Head of caudate nucleus (tissue), 42 donors: ENCODE measurements at places on chromosomes 2 and 18.

DNA sequence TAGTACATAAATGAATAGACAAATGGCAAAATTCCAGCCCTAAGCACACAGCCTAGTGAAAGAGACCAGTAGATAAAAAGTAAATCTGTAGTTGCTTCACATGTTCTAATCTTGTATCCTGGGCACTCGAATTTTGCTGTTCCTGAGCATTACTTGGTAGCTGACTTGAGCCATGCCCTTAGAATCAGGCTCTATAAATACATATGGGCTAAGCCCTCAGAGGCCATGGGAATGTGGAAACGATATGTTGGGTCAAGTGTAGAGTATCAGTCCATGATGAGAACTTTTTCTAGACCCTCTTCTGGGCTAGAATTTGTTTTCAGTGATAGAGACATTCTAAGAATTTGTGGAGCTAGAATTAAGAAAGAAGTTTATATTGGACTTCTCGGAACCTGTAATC, 21.9 kb downstream of the ELAC1 start:
- DNase-seq = no peak

DNA sequence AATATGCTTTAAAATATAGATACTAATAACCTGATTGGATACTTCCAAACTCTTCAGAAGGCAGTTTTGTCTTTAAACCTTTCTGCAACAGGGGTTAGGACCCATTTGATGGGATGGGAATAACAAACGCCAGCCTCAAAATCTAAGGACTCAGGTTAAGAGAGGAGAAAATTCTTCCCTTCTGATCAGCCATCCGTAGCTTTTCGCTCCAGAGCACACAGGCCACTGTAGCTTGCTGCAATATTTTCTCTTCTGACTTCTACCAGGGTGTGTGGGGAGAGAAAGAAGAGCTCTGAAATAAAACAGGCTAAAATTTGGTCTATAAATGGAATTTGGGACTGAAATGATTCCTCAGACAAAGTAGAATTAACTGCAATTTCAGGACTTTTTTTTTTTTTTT, 95.1 kb downstream of the ALPK2 start:
- no peak for DNase-seq

DNA sequence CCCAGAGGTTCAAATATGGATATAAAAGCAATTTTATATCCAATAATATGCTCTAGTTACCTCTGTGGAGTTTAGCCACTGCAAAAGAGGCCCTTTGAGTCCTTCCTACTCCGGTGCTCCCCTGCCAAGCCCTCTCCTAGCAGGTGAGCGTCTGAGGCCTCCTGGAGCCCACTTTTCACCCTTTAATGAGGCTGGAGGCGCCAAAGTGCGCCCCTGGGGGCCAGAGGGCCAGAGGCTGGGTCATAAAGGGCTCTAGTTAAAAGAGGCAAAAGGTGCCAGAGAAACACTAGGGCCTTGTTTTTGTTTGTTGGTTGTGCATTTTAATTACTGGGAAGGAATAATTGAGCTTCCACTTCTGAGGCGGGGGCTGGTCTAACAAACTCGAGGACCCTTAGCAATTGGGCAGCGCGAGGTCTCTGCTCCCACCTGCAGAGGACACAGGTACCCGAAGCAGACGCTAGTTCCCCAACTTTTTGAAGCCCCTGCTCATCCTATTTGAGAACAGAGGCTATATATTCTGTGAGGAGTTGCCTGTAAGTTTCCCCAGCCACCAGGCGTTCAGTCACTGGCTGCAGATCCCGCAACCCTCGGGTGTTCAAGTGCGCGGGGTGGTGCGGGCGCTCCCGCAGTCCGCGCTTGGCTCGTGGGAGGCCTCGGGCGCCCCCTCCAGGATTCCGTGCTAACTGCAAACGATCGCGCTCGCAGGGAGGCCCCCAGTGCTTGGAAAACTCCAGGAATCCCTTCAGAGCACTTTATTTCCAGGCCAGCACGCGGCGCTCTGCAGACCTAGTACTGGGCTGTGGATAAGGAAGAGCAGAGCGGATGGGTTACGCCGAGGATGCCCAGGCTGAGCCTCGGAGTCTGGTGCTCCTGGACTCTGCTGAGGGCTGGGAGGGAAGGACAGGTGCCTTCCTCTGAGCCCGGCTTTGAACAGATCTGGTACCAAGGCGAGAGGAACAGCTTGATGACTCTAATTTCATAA, 14.1 kb downstream of the MSGN1 start:
- DNase-seq = peak; percentile 72

- DNase-seq = no peak
Observed at GRCh38 chr2:161426922-161427663, 11.0 kb downstream of the TBR1 start.

- no peak for DNase-seq
Observed at GRCh38 chr2:187504312-187504921, 49.8 kb downstream of the TFPI start.

GRCh38 chr2:162301151-162301804, 17.2 kb downstream of the IFIH1 start:
- DNase-seq = peak; percentile 41

GRCh38 chr2:24721470-24721869, 71.7 kb downstream of the PTRHD1 start:
- peak; percentile 84 for DNase-seq

DNA sequence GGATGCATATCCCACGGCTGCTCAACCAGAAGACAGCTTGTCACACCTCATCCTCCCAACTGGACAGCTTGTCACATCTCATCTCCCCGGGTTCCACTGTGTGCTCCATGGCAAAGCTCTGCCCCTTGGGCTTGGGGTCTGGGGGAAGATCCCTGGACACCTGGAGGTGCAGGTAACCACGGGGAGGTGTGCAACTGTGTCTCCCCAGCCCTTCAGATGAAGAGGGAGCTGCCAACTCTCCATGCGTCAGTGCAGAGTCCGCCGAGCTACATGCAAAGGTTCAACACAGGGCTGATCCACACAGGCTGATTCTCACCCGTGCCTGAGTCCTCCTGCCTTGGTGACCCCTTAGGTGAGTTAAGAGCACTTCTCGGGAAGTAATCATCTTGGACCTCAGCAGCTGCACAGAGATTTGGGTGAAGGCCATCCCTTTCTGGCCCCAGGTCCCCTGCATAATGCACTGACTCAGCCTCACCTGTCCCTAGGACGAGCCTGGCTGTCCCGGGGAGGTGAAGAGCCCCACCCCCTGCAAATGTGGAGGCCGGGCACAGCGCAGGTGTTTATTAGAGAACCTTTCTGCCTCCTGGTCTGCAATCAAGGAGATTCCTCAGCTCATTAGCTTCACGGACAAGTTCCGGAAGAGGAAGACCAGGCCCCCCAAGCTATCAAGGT, 157.9 kb downstream of the PXDN start:
- DNase-seq = no peak

GRCh38 chr2:14232217-14232616, 400.3 kb upstream of the LRATD1 start:
- no peak for DNase-seq

DNA sequence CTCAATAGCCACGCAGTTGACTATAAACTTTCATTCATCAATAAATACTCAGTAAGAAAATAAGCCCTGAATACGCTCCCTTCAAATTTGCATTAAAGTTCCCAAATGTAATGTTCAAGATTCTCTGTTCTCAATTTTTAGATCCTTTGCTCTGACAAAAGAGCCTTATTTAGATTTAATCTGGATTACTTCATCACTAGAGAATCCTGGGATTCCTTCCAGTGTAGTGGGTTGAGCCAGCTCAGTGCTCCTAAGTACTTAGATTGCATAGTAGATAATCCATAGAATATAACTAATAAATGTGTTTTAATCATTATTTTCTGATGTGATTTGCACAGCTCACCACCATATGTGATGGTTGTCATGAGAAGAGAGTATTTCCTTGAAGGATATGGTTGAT, 1286.2 kb downstream of the SUCLG1 start:
- DNase-seq = no peak

DNA sequence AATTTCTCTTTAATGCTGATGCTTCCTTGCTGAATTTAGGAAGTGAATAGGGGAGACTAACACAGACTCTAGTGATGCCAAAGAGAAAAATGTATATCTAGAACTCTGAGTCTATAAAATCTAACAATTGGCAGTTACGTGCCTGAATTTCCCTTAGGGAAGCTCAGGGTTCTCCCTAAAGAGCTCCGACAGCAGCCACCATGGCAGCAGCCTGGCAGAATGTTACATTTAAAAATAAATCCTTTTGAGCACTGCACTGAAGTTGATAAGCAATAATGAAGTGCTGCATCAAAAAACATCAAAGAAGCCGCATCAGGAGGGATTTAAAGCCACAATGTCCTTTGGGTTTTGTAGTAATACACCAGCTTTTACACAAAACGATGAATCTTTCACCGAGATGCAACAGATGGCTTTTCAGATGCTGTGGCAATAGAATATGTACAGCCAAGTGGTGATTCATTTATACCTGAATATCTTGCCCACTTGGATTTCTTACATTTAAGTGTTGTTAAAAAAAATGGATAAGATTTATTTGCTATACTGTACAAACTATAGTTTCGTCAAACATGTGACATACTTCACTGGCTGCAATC, 291.2 kb upstream of the SESTD1 start:
- no peak for DNase-seq

- DNase-seq = no peak
Observed at GRCh38 chr2:144471305-144472045, 48.4 kb downstream of the ZEB2 start.

DNA sequence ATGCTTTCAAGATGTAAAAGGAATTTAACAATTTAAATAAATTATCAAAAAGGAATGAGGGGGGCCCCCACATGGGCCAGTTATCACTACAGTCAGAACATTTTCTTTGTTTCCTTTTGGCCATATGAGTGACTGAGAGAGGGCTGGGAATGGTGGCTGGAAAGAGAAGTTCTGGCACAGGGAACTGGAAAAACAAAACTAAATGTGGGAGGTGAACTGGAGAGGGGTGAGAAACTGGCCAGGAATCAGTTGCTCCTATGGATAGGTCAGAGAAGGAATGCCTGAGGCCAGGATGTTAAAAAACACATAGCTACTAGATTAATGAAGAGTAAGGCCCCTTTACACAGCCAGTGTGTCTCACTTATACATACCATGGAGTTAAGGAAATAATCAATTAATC, 121.0 kb downstream of the RBMS1 start:
- DNase-seq = no peak

- no peak for DNase-seq
Observed at GRCh38 chr2:205914213-205915129, 171.5 kb downstream of the INO80D start.

DNA sequence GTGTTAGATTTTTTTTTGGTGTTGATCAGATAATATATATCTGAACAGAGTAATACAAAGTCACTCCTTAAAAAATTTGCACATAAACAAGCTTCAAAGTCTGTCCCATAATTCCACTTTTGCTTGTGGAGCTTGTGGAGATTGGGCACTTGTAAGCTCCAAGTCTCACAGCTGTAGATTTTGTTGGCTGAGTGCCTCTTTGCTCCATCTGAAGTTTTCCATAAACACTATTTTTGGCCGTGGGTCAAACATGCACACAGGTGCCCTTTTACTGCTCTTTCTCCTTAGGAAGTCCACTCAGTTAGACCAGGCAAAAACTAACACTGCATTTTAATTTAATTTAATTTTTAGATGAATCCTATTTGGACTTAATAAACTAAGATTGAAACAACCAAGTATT, 3.6 kb upstream of the KCNJ13 start:
- DNase-seq = no peak

- no peak for DNase-seq
Observed at GRCh38 chr18:31744321-31745067, 16.2 kb downstream of the SLC25A52 start.

GRCh38 chr18:74139888-74140287, 7.7 kb downstream of the FBXO15 start:
- DNase-seq = peak; percentile 52

GRCh38 chr2:161412346-161412745, 3.8 kb upstream of the TBR1 start:
- no peak for DNase-seq

GRCh38 chr2:67416136-67416535, 19.0 kb downstream of the ETAA1 start:
- no peak for DNase-seq

DNA sequence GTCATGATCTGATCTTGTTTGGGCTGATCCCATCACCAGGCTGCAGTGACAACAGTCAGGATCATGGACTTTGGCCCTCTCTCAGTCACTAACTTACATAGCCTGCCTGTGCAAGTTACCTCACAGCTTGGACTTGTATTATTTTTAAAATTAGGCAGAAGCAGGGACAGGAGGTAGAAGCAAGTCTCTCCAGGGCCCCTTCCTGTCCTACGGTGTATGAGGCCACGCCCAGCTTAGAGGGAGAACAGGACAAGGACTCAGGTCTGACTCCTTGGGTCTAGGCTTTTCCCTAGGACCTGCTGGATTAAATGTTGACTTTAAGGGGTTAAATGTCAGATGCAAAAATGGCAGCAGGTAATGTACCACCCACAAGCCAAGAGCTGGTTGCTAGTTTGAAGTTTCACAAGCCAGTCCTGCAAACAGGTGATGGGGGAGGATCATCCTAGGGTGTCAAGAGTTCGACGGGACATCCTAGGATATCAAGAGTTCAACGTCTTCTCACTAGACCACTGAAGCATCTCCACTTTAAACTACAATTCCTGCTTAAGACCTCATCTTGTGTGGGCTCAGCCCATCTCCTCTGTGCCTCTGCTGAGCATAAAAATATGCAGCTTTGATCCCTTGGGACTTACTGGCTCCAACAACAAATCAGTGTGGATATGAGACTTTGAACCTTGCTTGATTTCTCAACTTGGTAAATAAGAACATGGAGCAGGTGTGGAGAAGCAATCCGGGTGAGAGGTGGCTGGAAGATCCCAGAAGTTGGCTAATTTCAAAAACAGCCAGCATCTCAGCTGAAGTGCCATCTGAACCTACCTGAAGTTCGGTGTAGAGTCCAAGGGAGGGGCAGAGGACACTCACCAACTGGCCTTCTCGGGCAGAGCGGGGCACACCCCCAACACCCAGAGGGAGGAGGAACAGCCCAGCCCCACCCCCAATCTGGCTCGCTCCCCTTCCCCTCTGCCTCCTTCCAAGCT, 39.5 kb downstream of the SFXN5 start:
- no peak for DNase-seq

- DNase-seq = peak; percentile 68
Observed at GRCh38 chr2:96869281-96869821, 529 bp downstream of the SEMA4C start.

GRCh38 chr18:78980777-78981380, 1.3 kb downstream of the SALL3 start:
- no peak for DNase-seq

DNA sequence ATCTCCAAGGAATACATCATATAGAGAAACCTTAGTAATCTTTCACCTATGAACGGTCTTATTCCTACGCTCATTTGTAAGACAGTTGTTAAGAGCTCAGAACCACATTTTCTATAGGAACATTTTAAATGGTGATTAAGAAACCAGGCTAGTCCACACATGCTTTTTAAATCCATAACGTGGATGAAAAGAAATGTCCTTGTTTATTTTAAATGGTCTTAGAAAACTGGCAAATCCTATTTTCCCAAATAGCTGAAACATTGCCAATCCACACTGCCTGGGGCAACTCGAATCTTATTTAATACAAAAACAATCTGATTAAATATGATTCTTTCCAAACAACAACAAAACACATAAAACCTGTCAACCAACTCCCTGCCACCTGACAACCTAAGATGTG, 23.7 kb downstream of the METTL8 start:
- DNase-seq = no peak

- no peak for DNase-seq
Observed at GRCh38 chr2:734496-734895, 57.3 kb upstream of the TMEM18 start.
